ENCODE measurements at places on chromosomes 2 and 18. TPM values are rescaled to one million over a fixed set of nuclear protein-coding genes. Genes with fewer than 3 reads are reported as not detected.

RPE gene
- 92.3 TPM for total RNA-seq

GRCh38 chr18:69870736-69871135 lies 76.9 kb downstream of the CD226 start:
- H3K4me1 ChIP-seq: no peaks in the 10 kb centered on the region
- H3K4me3 ChIP-seq: no peak overlapping the region
- no peak overlapping the region for H3K27ac ChIP-seq
- DNase-seq: no peak

TRIP12 gene
- 107 TPM for total RNA-seq

PLGLB1 gene
- total RNA-seq: 1.6 TPM

- peaks cover 8% of the 10 kb centered on the region for H3K27me3 ChIP-seq
- no peak overlapping the region for H3K4me3 ChIP-seq
- no peak for DNase-seq
- no peaks in the 10 kb centered on the region for H3K4me1 ChIP-seq
Observed at GRCh38 chr2:20574930-20575329, 76.0 kb downstream of the HS1BP3 start.

DNA sequence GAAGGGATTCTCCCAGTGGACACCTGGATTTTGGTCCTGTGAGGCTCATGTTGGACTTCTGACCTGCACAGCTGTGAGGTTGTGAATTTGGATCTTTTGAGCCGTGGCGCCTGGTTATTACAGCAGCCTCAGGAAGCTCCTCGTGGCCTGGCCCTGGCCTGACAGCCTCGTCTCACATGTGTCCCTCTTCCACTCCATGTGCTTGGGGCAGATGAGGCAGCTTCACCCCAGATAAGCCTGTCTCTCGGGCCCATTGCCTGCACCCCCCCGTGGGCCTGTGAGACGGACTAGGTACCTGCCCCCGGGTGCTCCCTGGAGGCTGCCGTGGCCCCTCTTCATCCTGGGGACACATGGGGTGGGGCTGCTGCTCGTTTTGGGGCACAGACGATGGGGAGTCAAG lies 51.2 kb downstream of the CTDP1 start:
- DNase-seq: no peak
- no peak overlapping the region for H3K4me3 ChIP-seq
- peaks cover 13% of the 10 kb centered on the region for H3K36me3 ChIP-seq
- H3K27me3 ChIP-seq: no peaks in the 10 kb centered on the region

GRCh38 chr2:101080211-101081068 lies 70.7 kb downstream of the TBC1D8 start:
- H3K4me1 ChIP-seq: no peaks in the 10 kb centered on the region
- no peaks in the 10 kb centered on the region for H3K27me3 ChIP-seq
- no peak overlapping the region for H3K4me3 ChIP-seq
- DNase-seq: no peak
- no peak overlapping the region for H3K27ac ChIP-seq

DNA sequence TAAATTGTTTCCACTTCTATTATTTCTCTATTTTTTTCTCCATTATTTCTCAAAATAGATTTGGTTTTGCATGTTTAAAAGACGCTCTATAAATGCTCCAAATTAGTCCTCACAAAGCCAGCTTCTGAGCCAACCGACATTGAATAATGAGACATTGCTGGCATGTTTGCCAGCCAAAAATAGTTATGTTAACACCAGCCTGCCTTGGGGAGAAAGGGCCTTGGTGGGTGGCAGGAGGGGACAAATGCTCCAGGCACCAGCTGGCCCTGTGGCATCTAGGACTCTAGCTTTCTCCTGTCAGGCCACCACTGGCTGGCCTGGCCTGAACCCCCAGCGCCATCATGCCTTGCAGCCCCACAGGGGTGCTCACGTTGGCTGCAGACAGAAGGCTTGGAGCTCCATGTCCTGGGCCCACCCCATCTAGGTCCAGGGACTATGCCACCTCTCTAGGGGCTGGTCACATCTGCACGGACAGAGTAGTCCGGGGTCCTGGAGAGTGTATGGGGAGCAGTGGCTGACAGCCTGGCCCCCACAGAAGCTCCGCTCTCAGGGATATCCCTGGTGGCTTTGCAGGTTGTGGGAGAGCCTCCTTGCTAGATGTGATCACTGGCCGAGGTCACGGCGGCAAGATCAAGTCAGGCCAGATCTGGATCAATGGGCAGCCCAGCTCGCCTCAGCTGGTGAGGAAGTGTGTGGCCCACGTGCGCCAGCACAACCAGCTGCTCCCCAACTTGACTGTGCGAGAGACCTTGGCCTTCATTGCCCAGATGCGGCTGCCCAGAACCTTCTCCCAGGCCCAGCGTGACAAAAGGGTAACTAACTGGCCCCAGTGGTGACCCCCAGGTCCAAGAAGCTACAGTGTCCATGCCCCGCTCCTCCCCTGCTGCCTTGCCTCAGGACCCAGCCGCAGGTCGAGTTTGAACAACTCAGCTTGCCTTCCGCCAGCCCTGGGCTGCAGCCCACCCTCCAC lies 12.5 kb downstream of the ABCG8 start:
- H3K27me3 ChIP-seq: peaks cover 18% of the 10 kb centered on the region
- DNase-seq: no peak
- H3K27ac ChIP-seq: no peak overlapping the region
- H3K36me3 ChIP-seq: no peaks in the 10 kb centered on the region
- H3K4me3 ChIP-seq: no peak overlapping the region
- no peaks in the 10 kb centered on the region for H3K4me1 ChIP-seq
